Stimulated activated CD4-positive, alpha-beta T cell treated with anti-CD3 and anti-CD28 coated beads, Interleukin-12 subunit alpha, Interleukin-12 subunit beta, amount 100 ng/mL, for 4 hours (primary cell): ENCODE measurements at places on chromosomes 12 and 14.

DNA sequence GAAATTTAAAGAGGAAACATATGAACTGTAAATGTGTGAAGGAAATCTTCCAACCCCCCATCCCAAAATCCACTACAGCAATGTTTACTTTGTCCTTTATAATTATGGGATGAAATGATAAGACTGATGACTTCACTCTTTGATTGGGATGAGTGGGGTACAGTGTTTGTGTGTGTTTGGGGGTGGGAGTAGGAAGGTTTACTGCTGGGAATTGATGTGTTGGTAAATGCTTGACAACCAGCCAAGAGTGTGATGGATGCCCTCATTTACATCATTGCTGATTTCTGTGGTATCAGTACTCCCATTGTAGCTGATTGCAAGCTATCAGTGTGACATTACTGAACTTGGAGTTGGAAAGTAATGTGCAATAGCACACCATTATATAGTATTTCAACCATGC is 90.9 kb downstream of the KCNMB4 start:
- DNase-seq = no peak

GRCh38 chr12:28223858-28224257 is 33.6 kb downstream of the CCDC91 start:
- DNase-seq = no peak

DNA sequence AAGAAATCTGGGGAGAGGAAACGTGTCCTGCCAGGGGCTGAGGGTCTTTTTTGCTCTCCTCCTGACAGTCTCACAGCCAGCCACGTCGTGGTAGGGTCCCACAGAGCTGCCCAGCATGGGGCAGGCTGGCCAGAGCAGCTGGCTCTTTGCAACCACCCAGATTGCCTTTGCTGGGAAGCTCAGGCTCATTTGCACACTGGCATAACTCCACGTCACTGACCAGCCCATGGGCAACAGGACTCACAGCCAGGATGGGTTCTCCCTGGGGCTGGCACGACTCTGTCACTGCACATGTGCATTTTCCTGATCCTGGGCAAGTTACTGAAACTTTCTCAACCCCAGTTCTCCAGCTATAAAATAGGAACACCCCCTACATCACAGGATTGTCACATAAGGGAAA is 242.2 kb downstream of the DPF3 start:
- DNase-seq = no peak

DNA sequence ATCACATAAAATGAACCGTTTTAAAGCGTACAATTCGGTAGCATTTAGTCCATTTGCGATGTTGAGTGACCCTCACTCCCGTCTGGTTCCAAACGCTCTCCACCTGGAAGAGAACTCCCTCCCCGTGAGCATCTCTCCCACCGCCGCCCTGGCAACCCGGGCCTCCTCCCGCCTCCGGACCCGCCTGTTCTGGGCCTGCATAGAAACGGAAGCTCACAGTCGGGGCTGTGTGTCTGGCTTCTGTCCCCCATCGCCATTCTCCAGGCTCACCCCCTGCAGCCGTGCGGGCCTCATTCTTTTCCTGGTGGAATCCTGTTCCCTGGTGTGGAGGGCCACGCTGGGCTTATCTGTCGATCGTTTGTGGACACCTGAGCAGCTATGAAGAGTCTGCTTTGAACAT is 17.3 kb downstream of the LRCOL1 start:
- DNase-seq = no peak

GRCh38 chr14:36627981-36628380 is 33.7 kb upstream of the PAX9 start:
- no peak for DNase-seq

- no peak for DNase-seq
Measured at GRCh38 chr12:69348162-69348938, at the start of gene LYZ. Gene LYZ, plus strand, starts transcription at chr12:69348381. Its CDS starts 28 bp downstream, at chr12:69348409.

- no peak for DNase-seq
Measured at GRCh38 chr14:85306024-85306423, 223.9 kb upstream of the FLRT2 start.

DNA sequence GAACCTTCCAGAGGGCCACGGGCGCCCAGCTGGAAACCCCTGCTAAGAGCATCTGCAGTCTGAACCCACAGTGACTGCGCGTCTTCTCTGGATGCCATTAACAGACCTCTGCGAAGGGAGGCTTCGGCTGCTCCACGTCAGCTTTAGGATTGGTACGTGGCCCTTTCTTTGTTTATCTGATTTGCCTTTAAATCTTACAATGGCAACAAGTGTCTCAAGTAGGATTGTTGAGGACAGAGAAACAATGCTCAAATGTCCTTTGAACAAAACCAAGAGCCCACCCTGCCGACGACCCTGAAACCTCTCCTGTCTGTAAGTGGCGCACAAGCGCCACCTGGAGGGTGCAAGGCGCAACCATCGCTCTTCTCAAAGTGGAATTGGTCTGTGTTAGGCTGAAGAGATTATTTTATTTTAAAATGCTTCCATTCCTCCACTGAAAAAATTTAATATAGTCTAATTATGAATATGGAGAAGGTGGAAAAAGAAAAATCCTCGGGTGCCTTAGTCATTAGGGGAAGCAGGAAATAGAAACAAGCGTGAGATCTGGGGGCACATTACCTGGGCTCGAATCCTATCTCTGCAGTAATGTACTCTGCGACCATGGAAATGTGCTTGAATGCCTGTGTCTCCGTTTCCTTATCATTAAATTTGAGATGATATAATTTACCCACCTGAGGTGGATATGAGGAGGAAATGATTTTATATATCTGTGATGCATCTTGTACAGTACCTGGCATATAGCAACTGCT is 82.6 kb upstream of the PTPRB start:
- no peak for DNase-seq

DNA sequence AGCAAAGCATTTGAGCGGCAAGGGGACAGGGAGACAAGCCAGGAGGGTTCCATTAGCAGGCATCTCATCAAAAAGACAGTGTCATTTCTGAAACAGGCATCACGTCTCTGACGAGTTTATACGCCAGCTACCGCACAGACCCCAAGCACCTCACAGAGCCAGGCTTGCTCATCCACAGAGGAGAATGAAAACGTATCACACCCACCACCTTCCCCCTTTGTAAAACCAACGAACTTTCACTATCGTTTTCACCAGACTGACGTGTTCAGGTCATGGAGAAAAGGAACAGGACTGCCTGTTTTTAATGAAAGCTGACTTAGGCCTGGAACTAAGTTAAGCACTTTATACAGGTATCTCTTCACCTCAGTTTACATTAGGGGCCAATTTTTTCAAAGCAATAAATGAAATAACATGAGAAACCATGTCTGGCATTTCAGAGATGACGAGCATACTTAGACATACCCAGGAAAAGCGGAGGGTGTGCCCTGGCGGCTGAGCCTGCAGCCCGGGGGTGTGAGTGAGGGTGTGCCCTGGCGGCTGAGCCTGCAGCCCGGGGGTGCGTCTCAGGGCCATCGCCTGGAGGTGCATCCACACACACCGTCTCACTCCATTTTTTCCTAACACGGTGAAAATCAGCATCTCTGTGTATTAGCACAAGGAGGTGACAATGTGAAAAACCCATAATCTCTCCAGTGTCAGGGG is 41.9 kb downstream of the STX2 start:
- peak; percentile 16 for DNase-seq
